ENCODE measurements at places on chromosomes 5 and 9.

DNA sequence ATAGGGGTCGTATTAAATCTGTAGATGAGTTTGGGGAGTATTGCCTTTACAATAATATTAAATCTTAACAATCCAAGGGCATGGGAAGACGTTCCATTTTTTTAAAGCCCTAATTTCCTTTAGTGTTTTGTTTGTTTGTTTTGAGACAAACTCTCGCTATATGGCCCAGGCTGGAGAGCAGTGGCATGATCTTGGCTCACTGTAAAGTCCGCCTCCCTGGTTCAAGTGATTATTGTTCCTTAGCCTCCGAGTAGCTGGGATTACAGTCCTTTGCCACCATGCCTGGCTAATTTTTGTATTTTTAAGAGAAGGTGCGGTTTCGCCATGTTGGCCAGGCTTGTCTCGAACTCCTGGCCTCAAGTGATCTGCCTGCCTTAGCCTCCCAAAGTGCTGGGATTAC is 19.9 kb downstream of the NIPBL start:
- DNase-seq: no peak

- no peak for DNase-seq
These were observed 166.5 kb downstream of the FGF18 start for GRCh38 chr5:171585981-171586380.

DNA sequence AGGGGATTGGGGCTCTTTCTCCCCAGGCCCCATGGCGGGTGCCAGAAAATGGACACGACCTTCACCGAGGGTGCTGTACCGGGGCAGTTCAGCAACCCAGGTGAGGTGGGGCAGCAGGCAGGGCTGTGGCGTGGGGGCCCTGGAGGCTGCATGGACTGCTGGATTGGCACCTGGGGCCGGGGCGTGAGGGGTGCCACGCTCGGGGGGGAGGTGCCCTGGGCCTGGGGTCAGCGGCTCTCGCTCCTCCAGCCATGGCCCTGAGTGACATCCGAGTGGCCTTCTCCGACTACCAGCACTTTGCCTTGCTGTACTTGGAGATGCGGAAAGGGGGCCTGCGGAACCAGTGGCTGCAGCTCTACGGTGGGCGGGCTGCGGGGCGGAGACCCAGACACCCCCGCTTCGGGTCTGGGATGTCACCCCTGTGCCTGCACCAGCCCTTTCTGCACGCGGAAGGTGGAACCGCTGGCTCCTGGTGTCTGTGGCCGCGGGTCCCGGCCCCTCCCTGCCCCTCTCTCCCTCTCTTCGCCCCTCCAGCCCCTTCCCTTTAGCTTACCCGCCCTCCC is 1.8 kb downstream of the LCNL1 start:
- peak; percentile 21 for DNase-seq

DNA sequence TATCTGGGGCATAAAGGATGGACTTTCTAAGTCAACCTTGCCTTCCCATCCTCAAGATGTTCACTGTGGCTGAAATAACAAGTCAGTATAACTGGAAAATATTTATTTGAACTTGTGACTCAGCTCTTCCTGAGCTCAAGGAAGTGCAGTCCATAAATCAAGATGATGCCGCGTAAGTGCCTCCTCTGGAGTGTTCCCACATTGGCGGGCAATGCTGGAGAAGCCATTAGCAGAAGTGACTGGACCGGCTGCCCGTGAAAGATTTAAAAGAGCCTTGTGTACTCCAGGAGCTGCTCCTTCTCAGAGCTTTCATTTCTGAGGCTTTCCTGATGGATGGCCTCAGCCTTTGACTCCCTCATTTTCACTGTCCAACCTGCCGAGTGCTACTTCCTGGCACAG is 17.4 kb downstream of the TMOD1 start:
- DNase-seq: no peak

DNA sequence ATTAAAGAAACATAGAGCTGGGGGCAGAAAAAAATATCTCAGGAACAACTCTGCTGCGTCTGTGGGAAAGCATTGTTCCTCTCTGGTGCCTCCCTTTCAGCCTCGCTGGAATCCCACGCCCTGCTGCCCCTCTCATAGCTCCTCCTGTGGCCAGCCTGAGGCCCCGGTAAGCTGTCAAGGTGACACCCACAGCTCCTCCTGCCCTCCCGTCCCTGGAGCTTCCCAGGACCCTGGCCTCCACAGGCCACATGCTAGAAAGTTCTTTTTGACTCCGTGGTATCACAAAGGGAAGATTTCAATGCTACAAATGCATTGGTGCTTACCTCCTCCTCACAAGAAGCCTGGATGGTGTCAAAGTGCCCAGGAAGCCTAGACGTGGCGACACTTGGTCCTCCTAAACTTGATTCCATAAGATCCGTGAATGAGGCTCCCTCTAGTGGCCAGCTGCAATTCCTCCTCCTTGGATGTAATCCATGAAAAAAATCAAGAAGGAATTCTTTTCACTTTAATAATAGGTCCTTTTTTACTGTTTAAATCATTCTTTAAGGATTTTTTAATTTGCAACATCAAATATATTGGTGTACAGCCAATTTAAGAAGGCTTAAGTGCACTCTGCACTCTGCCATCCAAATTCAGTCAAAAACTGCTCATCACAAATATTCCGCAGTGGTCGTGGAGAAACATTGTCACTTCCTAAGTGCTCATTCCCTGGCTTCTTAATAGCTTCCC is 104.9 kb downstream of the CFAP90 start:
- DNase-seq: no peak

DNA sequence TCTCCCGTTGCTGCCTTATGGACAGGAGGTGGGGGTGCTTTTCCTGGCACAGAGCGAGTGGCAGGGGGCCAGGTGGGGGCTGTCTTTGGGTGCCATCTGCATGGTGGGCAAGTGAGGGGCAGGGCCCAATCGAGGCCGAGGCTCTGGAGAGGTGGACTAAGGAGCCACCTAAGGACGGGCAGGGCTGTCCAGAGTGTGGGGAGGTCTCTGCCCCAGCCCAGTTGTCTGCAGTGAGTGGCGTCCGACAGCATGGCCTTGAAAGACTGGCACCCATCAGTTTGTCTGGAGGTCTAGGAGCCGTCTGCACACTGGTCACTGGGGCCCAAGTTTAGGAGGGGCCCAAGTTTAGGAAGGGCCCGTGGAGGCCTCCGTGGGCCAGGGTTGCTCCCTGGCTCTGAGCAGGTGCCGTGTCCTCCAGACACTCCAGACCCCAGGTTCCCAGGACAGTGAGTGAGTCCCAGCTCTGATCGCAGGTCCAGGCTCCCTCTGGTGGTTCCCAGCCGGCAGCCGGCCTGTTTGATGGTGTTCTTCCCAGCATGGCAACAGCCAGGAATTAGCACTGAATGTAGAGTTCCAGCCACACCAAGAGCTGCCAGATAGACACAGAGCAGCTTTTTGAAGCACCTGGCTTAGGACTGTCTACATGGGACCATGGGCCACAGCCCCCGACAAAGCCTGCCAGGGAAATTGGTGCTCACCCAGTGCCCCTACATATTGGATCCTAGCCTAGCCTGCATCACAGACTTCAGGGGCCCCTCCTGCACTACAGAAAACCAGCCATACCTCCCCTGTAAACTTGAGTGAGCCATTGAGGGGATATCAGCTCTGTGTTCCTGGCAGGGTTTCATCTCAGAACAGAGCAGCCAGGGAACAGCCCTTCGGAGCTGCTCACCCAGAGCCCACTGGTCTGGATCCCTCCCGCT is 120.9 kb downstream of the WNK2 start:
- peak; percentile 14 for DNase-seq

DNA sequence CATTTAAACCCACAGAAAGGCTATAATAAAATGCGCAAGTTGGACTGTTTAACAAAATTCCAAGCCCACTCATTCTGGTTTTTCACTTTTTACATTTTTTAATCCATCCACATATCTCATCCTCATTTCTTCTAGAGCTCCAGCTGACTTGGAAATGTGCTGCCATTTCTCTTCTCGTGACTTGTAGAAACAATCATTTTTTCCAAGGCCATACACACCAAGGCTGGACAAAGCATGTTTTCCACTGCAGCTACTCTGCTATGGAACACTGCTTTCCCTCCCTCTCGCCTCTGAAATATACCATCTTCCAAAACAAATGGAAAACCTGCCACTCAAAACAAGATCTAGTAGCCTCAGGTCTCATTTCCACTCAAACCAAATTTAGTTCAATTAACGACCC is 141.1 kb downstream of the ESM1 start:
- DNase-seq: no peak

DNA sequence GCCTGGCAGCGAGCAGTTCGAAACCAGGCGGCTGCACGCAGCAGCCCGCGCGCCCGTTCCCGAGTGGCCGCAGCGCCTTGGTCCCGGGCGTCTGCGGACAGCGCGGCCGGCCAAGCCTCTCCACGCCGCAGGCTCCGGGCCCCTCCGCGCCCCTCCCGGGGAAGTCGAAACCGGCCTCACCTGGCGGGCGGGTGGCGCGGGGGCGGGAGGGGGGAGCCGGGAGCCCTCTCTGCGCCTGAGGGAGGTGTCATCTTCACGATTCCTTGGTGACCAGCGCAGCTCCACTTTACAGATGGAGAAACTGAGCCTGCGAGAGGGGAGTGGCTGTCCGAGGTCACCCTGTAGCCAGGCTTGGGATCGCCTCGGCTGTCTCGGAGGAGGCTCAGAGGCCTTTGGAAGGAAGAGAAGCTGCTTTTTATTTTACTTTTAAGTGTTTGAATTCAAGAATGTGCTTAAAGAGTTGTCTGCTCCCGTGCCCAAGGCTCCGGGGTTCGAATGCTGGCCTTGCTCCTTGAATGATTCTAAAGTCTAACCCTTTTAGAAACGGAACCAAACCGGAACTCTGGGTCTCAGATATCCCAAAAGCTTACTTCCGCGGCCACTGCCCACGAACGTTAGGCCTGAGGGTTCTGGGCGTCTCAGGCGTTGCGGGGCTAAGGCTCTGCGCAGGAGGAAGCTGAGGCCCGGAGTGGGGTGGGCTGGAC is 662 bp downstream of the SUSD3 start:
- no peak for DNase-seq

DNA sequence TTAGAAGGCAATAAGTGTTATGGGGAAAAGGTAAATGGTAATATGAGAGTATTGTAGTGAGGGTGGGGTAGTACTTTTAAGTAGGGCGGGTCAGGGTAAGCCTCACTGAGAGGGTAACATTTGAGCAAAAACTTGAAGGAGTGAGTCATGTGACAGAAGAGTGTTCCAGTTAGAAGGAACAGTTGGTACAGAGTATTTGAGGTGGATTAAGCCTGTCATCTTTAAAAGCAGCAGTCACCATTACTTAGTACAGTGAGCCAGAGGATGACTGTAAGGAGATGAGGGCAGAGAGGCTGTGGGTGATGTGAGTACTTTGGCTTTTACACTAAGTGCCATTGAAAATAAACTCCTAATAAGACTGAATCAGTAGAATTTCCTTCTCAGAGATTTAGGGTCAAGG is 54.8 kb downstream of the UBAP1 start:
- no peak for DNase-seq

GRCh38 chr9:137030006-137030405 is 1.9 kb downstream of the FUT7 start:
- DNase-seq: no peak

- no peak for DNase-seq
These were observed 478.9 kb downstream of the PSAT1 start for GRCh38 chr9:78775696-78776295.

DNA sequence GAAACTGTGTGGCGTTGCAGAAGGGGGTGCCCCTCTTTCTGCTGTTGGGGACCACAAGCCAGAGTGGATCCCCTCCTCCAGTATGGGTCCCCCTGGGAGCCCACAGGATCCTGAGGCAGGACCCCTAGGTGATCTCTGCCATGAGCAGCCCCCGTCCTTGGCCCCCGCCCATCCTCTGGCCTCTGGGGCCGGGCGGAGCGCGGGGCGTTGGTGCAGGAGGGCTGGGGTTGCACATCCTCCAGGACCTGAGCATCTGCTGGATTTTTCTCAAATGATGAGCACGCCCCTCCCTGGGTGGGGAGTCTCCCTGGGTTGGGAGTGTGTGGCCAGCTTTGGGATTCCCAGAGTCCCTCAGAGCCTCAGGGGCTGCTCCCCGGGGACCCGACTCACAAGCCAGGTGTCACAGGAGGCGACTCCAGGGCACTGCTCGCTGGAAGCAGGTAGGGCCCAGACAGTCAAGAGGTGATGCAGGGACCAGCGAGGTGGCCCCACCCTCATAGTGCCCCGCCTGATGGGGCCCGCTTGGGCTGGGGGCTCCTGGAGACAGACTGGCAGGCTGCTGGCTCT is 26.7 kb upstream of the UBAC1 start:
- DNase-seq: no peak

- no peak for DNase-seq
These were observed 5.8 kb upstream of the PLPP1 start for GRCh38 chr5:55540525-55540924.

Measured in nucleus accumbens (tissue), 56 donors.